Activated CD8-positive, alpha-beta T cell treated with anti-CD3 and anti-CD28 coated beads, Interleukin-2, amount 10 ng/mL, durations not matched to agents 7 days and 5 days (primary cell): ENCODE measurements at places on chromosomes 3 and 15. TPM values are rescaled to one million over a fixed set of nuclear protein-coding genes. Genes with fewer than 3 reads are reported as not detected.

Gene ITGA11
- total RNA-seq, result 0.39 TPM

Gene RBMS3
- total RNA-seq, result 0.29 TPM

Gene LRRIQ4
- 0.16 TPM for total RNA-seq

DNA sequence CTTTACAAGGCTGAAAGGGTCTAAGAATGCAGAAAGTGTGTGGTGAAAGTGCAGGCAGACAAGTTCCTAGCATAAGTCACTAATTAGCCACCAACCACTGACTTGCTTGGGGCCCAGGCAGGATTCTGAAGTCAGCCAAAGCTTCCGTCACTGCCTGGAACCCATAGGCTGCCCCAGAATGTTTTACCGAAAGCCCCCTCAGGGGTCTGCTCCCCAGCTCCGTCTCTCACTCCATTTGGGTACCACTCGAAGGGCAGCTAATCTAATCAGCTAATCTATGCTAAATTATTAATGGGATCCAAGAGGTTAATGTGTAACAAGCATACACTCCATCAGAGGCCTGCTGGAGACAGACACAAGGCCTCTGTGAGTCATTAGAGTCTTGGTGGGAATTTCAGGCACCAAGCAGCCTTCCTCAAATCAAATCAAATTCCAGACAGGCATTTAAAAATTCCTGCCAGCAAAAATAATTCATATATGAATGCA is 13.2 kb downstream of the ADAMTS9 start:
- no peak for DNase-seq
- H3K36me3 ChIP-seq, result no peaks in the 10 kb centered on the region
- no peaks in the 10 kb centered on the region for H3K4me1 ChIP-seq
- H3K27me3 ChIP-seq, result no peaks in the 10 kb centered on the region
- H3K4me3 ChIP-seq, result no peak overlapping the region
- no peak overlapping the region for H3K27ac ChIP-seq

DNA sequence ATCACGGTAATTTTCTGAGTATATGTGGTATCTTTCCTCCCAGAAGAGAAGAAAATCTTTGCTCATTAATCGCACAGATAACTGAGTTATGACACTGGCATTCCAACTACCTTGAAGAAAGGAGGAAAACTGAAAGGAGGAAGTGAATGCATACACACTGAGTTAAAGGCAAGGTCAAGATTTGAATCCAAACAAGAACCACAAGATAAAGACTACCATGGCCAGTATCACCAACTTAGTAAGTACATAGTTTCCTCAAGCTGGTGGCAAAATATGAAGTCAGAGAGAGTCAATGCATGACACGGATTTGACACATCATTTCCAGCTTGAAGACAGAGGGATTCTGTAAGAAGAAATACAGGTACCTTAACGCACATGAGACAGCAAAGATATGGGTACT is 287.5 kb downstream of the ULK4 start:
- no peak overlapping the region for H3K4me3 ChIP-seq
- H3K4me1 ChIP-seq, result no peaks in the 10 kb centered on the region
- H3K27ac ChIP-seq, result no peak overlapping the region
- DNase-seq, result no peak

- DNase-seq, result no peak
- H3K27ac ChIP-seq, result no peak overlapping the region
- H3K4me1 ChIP-seq, result no peaks in the 10 kb centered on the region
- H3K36me3 ChIP-seq, result no peaks in the 10 kb centered on the region
Measured at GRCh38 chr3:194618858-194619608, 14.2 kb downstream of the TMEM44 start.

GRCh38 chr3:184982076-184982475 is 170.1 kb downstream of the VPS8 start:
- peaks cover 25% of the 10 kb centered on the region for H3K36me3 ChIP-seq
- no peaks in the 10 kb centered on the region for H3K27me3 ChIP-seq
- no peaks in the 10 kb centered on the region for H3K4me1 ChIP-seq
- DNase-seq, result no peak

DNA sequence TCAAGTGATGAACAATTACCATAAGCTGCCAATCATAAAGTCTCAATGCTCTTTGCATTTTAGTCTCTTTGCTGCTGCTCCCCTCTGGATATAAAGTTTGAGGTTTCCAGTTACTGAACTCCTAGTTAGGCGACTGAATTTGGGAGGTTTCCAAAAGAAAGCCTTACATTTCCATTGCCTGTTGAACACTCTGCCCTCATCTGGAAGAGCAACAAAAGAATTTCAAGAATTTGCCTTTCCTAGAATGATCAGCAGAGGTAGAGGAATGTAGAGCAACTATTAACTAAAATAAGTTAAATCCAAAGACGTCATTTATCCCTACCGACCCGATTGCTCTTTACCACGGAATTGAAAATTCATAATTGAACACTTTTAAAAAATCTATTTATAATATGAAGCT is 53.4 kb upstream of the PRICKLE2 start:
- no peaks in the 10 kb centered on the region for H3K27me3 ChIP-seq
- no peaks in the 10 kb centered on the region for H3K36me3 ChIP-seq
- DNase-seq, result no peak
- H3K4me1 ChIP-seq, result no peaks in the 10 kb centered on the region
- no peak overlapping the region for H3K27ac ChIP-seq
- no peak overlapping the region for H3K4me3 ChIP-seq

DNA sequence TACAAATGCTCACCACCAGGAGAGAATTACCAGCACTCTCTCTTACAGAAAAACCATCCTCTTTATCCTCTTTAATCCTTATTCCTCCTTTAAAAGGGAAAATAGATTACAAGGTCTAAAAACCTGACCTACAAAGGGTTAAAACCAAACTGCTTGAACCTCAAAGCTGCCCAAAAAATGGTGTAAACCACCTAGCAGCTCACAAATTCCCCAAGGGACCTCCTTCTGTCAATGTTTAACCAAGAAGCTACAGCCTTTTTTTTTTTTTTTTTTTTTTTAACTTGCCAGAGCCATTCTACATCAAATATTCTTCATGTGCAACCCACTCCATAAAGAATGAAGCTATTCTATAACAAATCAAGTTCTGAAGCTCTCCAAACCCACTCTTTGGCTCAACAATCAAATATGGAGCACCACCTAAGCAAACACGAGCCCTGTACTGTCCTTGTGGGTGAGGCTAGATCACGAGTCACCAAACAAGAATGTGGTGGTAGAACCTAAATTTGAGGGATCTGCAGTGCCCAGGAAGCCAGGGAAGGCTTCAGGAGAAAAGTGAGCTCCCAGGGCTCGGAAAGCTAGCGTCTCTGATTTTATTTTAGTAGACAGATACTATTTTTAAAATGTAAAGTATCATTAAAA is 20.1 kb downstream of the OSBPL10 start:
- no peak for DNase-seq
- H3K27me3 ChIP-seq, result peaks cover 2% of the 10 kb centered on the region
- no peak overlapping the region for H3K27ac ChIP-seq
- H3K4me1 ChIP-seq, result peaks cover 5% of the 10 kb centered on the region

DNA sequence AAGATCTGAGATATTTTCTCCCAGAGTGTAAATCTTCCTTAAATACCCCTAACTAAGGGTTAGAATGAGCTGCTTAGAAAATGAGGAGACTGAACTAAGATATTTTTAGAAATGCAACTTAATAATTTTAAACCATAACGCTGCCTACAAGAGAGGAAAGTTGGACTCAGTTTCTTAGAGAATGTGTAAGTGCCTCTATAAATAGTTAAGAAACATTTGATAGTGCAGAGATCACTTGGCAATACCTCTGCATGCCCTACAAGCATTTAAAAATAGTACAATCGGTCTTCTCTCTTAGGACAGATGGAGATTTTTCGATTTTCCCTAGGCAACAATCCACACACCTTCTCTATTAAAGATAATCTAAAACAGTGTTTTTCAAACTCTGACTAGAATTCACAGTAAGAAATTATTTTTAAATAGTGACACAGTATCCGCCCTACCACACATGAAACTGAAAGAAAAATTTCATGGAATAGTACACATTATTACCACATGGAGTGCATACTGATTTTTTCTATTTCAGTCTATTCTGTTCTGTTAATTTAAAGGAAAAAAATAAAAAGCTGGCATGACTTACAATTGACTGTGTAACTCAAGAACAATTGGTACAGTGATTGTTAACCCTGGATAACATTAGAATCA is 83.2 kb downstream of the GADL1 start:
- H3K4me3 ChIP-seq, result no peak overlapping the region
- DNase-seq, result no peak
- no peak overlapping the region for H3K27ac ChIP-seq
- no peaks in the 10 kb centered on the region for H3K4me1 ChIP-seq
- H3K36me3 ChIP-seq, result no peaks in the 10 kb centered on the region
- peaks cover 2% of the 10 kb centered on the region for H3K27me3 ChIP-seq
